Muscle of back (tissue), 13 donors: ENCODE measurements at places on chromosomes 5 and 9. TPM values are rescaled to one million over a fixed set of nuclear protein-coding genes. Genes with fewer than 3 reads are reported as not detected.

DNA sequence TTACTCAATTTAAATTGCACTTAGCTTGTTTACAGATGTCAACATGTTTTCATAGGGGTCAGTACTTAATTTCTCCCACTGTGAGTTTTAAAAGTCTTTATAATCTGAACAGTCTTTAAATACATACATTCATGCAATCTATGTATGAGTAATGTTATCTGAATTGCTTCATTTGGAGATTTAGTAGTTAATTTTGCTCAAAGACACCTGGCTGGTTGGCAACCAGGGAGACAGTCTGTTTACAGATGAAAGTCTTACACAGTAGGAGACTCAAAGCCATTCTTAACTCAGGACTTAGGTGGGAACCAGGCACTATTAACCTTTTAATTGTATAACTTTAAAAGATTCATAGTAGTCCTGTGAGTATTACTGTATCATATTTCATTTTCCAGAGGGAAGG, 29.3 kb downstream of the DAB2 start:
- no peak for DNase-seq

DNA sequence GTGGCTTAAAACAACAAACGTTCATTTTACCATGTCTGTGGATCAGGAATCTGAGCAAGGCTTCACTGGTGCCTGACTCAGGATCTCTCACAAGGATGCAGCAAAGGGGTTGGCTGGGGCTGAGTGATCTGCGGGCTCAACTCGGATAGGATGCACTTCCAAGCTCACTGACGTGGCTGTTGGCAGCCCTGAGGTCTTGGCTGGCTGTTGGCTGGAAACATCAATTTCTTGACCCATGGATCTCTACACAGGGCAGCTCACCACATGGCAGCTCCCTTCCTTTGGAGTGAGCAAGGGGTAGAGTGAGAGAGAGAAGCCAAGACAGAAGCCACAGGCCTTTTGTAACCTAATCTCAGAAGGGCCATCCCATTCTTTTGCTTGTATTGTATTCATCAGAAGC, 202.1 kb downstream of the NXNL2 start:
- no peak for DNase-seq

DNA sequence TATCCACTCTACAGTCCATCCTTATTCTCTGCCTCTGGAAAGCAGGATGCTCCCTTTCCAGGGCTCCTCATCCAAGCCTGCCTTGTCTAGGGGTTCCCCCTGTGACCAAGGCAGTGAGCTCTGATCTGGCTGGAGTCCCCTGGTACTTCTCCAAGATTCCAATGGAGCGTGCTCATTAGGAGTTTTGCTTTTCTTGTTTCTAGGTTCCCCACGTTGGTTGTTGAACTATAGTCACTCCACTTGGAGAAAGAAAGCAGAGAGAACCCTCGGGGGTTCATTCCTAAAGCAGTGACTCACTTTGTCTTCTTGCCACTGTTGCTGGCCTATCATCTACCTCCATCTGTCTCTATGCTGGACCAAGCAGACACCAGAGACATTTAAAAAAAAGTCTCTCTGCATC, 192.6 kb downstream of the TLE4 start:
- DNase-seq: peak; percentile 89

DNA sequence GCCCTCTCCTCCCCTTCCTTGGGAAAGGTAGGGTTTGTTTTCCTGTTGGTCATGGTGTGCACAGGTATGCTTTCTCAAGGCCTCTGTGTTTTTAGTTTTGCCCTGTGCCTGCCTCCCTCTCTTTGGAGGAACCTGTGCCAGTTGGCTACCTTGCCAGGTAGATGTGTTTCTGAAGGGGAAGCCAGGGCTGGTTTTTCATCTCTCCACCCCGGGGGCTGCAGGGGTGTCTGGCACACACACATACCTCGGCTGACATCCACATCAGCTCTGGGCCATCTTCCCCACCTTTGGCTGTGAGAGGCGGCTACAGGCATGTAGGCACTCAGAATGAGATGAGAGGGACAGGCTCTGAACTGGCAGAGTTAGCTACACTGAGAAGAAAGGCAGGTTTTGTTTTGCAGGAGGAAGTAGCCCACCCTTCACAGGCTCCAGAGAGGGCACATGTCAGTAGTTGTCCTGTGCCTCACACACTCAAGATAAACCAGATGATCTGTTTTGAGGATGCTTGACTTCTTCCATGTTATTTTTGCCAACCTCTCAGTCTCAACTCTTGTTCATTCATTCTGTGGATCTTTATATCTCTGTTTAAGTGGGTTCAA, 9.7 kb downstream of the RGMB start:
- no peak for DNase-seq

DNA sequence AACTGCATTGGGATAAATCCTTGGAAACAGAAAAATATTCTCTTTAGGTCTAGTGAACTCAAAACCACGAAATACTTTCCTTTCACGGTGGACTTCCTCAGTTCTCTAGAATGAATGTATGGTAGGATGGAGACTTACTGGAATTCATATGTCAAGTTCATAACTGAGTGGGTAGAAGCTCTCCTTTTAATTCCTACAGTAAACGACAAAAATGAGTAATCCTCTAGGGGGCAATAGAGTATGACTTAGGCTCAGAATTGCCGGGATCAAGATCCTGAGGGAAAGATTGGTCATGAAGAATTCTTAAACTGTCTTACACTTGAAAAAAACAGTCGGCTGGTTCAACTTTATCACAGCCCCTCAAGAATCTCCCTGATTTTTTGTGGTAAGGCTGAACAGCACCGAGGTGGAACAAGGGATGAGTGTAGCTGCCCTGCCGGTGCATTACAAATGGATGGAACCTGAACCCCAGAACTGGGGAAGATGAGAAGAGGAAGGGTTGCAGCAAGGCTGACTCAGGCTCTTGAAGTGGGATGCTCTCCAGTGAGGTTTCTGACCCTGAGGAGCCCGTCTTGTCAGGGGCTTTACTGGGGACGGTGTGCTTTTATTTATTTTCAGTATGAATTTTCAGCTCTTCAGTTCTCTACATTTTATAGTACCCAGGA, 14.0 kb upstream of the LOX start:
- DNase-seq: peak; percentile 80

- peak; percentile 83 for DNase-seq
These were observed 75.4 kb downstream of the BNC2 start for GRCh38 chr9:16794871-16795639.

Gene TLE1
- 54.1 TPM for polyA plus RNA-seq

Gene PTBP3
- 12.4 TPM for polyA plus RNA-seq
